A549 treated with RU486 at 1 μM for 4 hours (cell line): ENCODE measurements at places on chromosomes 11 and 22. TPM values are rescaled to one million over a fixed set of nuclear protein-coding genes. Genes with fewer than 3 reads are reported as not detected.

The OR2AT4 gene
- not detected in 5 replicates for total RNA-seq

The SULT4A1 gene
- not detected in 5 replicates for total RNA-seq

The CLCF1 gene
- total RNA-seq: 40.0 to 52.6 TPM (median 45.1 TPM) in 5 replicates

The DMC1 gene
- 2.6 to 6.1 TPM (median 5.0 TPM) in 5 replicates for total RNA-seq

The TEAD1 gene
- 31.3 to 67.0 TPM (median 60.0 TPM) in 5 replicates for total RNA-seq

The KCNJ11 gene
- 0.40 to 0.65 TPM (median 0.55 TPM) in 5 replicates for total RNA-seq

The ZBTB16 gene
- total RNA-seq: not detected in 5 replicates

The TBX10 gene
- not detected in 5 replicates for total RNA-seq

The CSNK2A3 gene
- 1.9 to 2.8 TPM (median 2.2 TPM) in 5 replicates for total RNA-seq

The ISX gene
- not detected in 5 replicates for total RNA-seq

The APOBEC3H gene
- total RNA-seq: 0.19 to 0.51 TPM (median 0.34 TPM) in 4 of 5 replicates, not detected in the other

The CCDC81 gene
- total RNA-seq: 0.09 to 0.43 TPM (median 0.29 TPM) in 5 replicates

The OR51E2 gene
- not detected in 5 replicates for total RNA-seq

The BBOX1 gene
- 0.06 to 0.09 TPM in 2 of 5 replicates, not detected in the others for total RNA-seq

The CHST1 gene
- total RNA-seq: 1.1 to 1.5 TPM (median 1.3 TPM) in 5 replicates

The GSTT4 gene
- not detected in 5 replicates for total RNA-seq

The MAJIN gene
- not detected in 5 replicates for total RNA-seq

The CSF2RB gene
- total RNA-seq: not detected in 5 replicates

The FAM180B gene
- 0.07 TPM in 1 of 5 replicates, not detected in the others for total RNA-seq

The C11orf42 gene
- not detected in 5 replicates for total RNA-seq

The CATSPERZ gene
- 2.4 to 2.8 TPM (median 2.7 TPM) in 5 replicates for total RNA-seq

The PGA4 gene
- total RNA-seq: not detected in 5 replicates

The TCN2 gene
- 4.3 to 5.5 TPM (median 4.6 TPM) in 5 replicates for total RNA-seq

The DDTL gene
- 1.4 to 2.5 TPM (median 1.7 TPM) in 5 replicates for total RNA-seq

The KDM4E gene
- not detected in 5 replicates for total RNA-seq

The DUSP8 gene
- 1.3 to 2.5 TPM (median 1.7 TPM) in 5 replicates for total RNA-seq

The EMID1 gene
- total RNA-seq: 0.32 to 0.61 TPM (median 0.43 TPM) in 5 replicates

The GUCY1A2 gene
- total RNA-seq: 0.02 to 0.13 TPM (median 0.06 TPM) in 4 of 5 replicates, not detected in the other

The DEFB131B gene
- total RNA-seq: not detected in 5 replicates

The PANX3 gene
- not detected in 5 replicates for total RNA-seq

The C11orf97 gene
- total RNA-seq: not detected in 5 replicates

The CDHR5 gene
- 0.05 to 0.14 TPM in 2 of 5 replicates, not detected in the others for total RNA-seq

The MYOD1 gene
- total RNA-seq: not detected in 5 replicates

The RIN1 gene
- total RNA-seq: 26.8 to 43.4 TPM (median 39.3 TPM) in 5 replicates

The HBG1 gene
- not detected in 5 replicates for total RNA-seq

The SCT gene
- not detected in 5 replicates for total RNA-seq

The KREMEN1 gene
- 1.9 to 4.6 TPM (median 3.9 TPM) in 5 replicates for total RNA-seq

The RFPL1 gene
- not detected in 5 replicates for total RNA-seq
